ENCODE measurements at places on chromosomes 7 and 10. TPM values are rescaled to one million over a fixed set of nuclear protein-coding genes. Genes with fewer than 3 reads are reported as not detected.

The ITPRID1 gene
- not detected for total RNA-seq

DNA sequence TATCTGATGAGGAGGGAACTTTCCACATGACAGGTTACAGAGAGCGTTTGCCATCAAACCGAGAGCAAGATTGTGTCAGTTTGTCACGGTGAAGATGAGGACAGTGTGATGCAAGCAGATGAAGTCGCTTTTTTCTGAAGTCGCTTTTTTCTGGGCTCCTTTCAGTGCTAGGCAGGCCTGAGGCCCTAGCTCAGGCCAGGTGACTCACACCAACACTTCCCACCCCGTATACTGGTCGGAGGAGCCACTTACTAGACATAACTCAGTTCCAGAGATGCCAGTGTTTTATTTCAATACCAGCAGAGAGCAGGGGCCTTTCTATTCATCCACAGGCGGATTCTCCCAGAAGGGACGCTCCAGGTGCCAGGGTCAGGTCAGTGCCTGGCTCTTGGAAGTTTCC lies 58.9 kb downstream of the SFMBT2 start:
- H3K27ac ChIP-seq: no peak overlapping the region
- H3K27me3 ChIP-seq: peaks cover 5% of the 10 kb centered on the region
- H3K4me1 ChIP-seq: no peaks in the 10 kb centered on the region
- H3K4me3 ChIP-seq: no peak overlapping the region

DNA sequence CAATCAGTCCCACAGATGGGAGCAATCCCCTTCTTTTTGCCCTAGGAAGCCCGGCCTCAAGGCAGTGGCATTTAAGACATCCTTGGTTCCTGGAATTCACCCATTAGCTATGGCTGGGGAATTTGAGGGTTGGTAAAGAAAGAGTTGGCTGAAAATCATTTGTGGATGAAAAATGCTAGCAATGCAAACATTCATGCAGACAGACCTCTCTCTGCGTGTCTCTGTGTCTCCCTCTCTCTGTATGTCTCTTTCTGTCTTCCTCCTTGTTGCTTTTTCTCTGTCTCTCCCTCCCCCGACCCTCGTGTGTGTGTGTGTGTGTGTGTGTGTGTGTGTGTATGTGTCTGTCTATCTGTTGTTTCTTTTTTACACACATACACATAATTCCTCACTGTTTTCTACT lies 19.4 kb downstream of the LDB3 start:
- H3K4me3 ChIP-seq: no peak overlapping the region
- H3K27ac ChIP-seq: no peak overlapping the region
- peaks cover 5% of the 10 kb centered on the region for H3K27me3 ChIP-seq
- H3K4me1 ChIP-seq: peaks cover 3% of the 10 kb centered on the region

GRCh38 chr7:55307123-55307916 lies 57.8 kb upstream of the LANCL2 start:
- H3K27me3 ChIP-seq: no peaks in the 10 kb centered on the region

Measured in endothelial cell (in vitro differentiated cells).